ENCODE measurements at places on chromosomes 3 and 15.

GRCh38 chr3:196506687-196507086 is 3.1 kb upstream of the RNF168 start:
- DNase-seq: no peak

DNA sequence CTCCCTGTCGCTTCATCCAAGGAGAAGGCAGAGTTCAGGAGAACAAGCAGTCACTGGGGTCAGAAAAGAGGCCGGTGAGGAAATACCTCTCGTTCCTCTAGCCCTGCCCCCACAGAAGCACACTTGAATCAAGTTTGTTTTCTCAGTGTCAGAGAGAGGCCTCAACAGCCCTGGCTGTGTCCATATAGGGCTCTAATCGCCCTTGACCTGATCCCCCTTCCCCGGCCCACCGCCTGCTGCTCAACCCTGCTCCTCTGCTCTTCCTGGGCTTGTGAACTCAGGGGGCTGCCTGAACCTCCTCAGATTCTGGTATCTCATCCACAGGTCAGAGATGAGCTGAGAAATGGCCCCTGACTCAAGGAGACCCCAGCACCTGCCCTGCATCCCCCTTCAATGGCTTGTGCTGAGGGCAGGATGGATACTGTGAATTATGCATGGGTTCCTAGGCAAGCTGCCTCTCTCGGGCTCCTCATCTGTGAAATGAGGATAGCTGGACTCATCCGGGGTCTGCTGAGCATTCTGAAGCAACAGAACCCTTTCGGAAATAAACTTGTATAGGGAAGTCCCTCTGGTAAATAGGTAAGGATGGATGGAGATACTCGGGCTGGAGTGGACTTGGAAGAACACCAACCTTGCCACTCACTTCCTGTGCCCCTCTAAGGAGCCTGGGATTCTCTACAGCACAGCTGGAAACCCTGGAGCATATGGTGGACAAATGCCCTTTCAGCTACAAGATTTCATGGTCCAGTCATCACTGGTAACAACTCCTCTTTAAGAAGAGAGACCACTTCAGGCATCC is 147.5 kb downstream of the STT3B start:
- no peak for DNase-seq

GRCh38 chr3:157279237-157279636 is 119.3 kb upstream of the CCNL1 start:
- DNase-seq: no peak

DNA sequence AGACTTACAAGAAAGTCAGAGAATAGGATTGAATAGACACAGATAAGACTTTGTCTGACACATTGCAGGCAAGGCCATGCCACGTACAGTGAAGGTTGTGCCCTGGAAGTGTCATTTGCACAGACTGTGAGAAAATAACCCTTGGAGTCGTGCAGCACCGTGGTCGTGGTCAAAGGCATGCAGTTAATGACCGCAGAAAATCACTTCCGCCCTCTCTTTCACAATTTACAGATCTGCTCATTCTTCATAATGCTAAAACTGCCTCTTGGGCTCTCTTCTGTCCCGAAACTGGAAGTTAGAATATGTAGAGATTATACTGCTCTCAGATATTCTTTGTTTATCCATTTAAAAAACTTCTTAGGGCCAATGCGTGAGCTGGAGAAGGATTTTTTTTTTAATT is 73.2 kb upstream of the CTXND1 start:
- DNase-seq: no peak

- DNase-seq: no peak
Observed at GRCh38 chr3:51709004-51709420, 2.1 kb downstream of the GRM2 start.

GRCh38 chr3:186257866-186258265 is 104.2 kb downstream of the DGKG start:
- no peak for DNase-seq

GRCh38 chr3:151673974-151674373 is 59.8 kb upstream of the AADACL2 start:
- no peak for DNase-seq

- DNase-seq: no peak
Observed at GRCh38 chr15:64286473-64286872, 69.5 kb downstream of the CSNK1G1 start.

- no peak for DNase-seq
Observed at GRCh38 chr3:4508048-4508981, 15.2 kb downstream of the ITPR1 start.

Data from effector memory CD4-positive, alpha-beta T cell (primary cell).